ENCODE measurements at places on chromosomes 7 and 10.

- no peak for DNase-seq
These were observed 72.4 kb upstream of the C1GALT1 start for GRCh38 chr7:7109934-7110333.

DNA sequence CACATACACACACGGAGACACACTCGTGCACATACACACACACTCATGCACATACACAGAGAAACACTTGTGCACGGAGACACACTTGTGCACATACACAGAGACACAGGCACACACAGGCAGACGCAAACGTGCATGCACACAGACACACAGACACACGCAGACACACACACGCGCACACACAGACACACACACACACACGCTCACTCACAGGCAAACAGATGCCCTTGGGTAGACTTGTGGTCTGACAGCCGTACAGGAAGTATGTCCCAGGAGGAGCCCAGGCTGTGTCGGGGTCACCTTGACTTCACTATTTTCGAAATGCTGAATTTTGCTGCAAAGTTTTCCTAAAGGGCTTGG is 538.0 kb downstream of the DNAJB6 start:
- no peak for DNase-seq

- no peak for DNase-seq
These were observed 175.0 kb downstream of the REEP3 start for GRCh38 chr10:63696205-63696604.

DNA sequence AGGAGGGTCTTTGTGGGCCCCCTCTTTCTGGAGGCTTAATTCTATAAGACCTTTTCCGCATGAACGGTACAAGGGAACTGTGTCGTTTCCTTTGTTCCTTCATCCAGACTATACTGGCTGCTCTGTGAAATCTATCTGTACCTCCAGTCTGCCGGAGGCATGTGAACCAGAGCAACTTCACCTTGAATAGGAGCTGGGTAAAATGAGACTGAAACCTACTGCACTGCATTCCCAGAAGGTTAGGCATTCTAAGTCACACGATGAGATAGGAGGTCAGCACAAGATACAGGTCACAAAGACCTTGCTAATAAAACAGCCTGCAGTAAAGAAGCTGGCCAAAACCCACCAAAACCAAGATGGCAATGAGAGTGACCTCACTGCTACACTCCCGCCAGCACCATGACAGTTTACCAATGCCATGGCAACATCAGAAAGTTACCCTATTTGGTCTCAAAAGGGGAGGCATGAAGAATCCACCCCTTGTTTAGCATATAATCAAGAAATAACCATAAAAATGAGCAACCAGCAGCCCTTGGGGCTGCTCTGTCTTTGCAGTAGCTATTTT is 36.8 kb upstream of the INPP5F start:
- no peak for DNase-seq

DNA sequence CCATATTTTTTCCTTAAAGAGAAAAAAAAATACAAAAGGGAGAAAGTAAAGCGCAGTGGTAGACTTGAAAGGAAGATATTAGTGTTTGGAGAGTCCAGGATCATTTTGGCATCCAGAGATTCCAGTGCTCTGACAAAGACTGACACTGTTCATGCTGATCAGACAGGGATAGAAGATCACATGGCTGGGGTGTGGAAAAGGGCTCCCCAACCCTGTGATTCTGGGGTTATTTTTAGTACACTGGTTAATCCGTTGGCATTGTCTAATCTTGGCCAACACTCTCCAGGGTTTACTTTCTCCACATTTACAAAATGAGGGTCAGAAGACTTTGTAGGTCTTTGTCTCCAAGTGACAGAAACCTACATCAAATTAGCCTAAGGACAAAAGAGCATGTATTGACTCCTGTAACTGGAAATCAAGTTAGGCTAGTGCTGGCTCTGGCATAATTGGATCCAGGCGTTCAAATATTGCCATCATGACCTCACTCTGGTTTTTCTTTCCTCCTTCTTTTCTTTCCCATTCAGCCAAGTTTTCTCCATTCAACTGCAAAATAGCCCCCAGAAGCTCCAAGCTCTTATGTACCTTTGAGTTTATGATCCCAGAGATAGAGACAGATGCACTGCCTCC is 181.6 kb downstream of the PHTF2 start:
- DNase-seq = no peak

DNA sequence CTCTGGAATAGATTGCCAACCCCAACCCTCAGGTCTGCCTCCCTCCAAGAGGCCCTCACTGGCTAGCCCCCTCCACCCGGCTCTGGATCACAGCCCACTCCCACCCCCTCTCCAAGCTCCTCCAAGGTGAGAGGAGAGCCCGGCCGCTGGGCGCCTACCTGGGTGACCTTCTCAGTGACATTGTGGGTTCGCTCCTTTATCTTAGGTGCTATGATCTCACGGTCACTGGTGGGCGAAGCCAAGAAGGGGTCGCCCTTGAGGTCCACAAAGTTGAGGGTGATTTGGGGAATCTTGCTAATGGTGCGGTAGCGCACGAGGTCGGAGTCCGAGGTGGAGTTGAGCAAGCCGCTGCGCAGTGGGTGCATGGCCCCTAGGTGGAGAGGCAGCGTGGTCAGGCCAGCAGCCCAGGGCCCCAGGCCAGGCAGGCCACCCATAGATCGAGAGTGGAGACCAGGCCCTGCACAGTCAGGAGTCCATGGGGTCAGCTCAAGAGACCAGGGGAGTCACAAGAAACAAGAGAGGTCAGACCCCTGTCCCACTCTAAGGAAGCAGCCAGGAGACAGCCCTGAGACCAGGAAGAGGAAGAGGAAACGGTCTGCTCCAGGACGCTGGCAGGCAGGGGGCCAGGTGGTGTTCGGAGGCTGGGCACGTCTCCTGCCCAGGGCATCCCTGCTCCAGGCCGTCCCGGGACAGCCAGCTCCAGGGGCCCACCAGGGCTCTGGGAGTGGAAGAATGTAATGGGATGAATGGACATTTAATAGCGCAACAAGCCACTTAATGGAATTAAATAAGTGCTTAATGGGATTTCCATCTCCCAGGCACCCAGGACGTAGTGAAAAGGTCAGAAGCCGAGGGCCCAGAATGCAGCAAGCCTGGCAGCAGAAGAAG is 20.7 kb downstream of the KCNH2 start:
- DNase-seq = no peak

- no peak for DNase-seq
These were observed 231.1 kb downstream of the ARHGAP12 start for GRCh38 chr10:31697271-31698180.

DNA sequence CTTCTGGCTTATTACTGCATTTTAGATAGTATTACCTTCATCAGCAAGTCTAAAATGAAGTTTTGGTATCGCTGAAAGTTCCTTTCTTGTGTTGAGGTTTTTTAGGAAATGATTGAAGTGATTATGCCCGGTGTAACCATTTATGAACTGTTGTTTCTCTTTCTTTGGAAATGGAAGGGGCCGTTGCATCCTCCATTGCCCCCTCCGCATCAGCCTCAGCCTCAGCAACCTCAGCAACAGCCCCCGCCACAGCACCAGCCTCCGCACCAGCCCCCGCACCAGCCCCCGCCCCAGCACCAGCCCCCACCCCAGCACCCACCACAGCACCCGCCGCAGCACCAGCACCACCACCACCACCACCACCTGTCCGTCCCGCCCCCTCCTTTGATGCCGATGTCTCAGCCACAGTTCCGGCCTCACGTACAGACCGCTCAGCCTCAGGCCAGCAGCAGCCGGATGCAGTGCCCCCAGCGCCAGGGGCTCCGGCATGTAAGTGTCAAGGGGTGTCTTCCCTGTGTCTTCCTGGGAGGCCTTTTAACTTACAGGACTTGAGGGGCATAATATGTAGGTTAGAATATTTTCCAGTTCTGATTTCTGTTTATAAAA is 72.6 kb downstream of the SHH start:
- DNase-seq = no peak

DNA sequence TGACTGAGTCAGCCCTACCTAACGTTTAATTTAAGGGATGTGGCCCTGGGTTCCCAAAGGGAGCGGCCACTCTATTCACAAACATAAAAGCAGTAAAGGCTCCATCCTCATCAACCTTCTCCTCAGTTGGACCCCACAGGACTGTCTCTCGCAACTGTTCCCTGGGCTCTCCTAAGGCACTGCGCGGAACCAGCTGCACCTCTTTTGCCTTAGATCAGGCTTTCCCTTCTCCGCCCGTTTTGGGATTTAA is 689 bp upstream of the GTPBP4 start:
- DNase-seq = no peak

DNA sequence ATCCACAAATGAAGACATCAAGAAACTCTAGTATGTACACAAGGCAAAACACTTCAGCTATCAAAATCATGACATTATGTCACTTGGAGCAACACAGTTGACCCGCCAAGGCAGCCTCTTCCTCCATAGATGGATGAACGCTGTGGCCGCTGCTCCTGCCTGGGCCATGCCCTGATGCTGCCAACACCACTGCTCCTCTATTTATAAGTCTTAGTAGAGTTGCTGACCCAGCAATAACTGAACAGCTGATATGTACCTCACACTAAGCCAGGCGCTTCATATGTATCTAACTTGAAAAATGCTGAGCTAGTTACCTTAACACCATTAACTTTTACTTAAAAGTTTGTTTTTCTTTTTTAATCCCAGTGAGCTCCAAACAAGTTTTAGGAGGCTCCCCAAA is 131.9 kb downstream of the LYZL1 start:
- DNase-seq = no peak

GRCh38 chr7:19392246-19392645 is 247.0 kb upstream of the FERD3L start:
- no peak for DNase-seq

DNA sequence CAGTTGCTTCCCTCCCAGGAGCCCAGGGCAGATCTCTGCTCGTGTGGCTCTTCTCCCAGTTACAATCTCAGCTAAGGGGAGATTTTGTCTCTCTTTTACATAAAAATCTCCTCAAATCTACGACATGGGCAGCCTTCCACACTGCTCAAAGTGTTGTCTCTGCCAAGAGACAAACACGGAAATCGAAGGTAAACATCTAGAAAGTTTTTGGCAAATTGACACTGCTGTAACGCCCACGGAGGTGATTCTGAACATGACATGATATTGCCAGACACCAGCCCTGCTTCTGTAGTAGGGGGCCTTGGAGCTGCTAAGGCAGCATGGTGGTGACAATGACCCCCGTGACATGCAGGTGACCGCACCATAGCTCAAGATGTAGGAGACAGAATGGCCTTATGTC is 128.3 kb downstream of the CCDC3 start:
- no peak for DNase-seq

- no peak for DNase-seq
These were observed 275.1 kb upstream of the NRP1 start for GRCh38 chr10:33609546-33609945.

DNA sequence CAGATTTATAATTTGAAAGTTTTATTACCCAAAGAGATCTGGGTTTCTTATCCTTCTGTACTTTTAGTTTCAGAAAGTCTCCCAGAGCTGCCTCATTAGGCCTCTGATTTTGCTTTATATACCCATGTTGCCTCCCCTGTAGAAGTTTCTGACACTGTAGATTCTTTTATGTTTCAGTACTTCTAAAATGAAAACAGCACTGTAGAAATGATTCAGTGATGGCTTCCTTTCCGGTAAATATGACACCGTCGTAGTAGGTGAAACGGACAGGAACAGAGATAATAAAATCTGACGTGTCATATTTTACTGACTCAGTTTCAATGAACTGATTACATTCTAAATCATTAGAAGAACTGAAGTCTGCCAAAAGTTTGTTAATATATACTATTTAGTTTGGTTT is 272.7 kb downstream of the TWIST1 start:
- DNase-seq = no peak

DNA sequence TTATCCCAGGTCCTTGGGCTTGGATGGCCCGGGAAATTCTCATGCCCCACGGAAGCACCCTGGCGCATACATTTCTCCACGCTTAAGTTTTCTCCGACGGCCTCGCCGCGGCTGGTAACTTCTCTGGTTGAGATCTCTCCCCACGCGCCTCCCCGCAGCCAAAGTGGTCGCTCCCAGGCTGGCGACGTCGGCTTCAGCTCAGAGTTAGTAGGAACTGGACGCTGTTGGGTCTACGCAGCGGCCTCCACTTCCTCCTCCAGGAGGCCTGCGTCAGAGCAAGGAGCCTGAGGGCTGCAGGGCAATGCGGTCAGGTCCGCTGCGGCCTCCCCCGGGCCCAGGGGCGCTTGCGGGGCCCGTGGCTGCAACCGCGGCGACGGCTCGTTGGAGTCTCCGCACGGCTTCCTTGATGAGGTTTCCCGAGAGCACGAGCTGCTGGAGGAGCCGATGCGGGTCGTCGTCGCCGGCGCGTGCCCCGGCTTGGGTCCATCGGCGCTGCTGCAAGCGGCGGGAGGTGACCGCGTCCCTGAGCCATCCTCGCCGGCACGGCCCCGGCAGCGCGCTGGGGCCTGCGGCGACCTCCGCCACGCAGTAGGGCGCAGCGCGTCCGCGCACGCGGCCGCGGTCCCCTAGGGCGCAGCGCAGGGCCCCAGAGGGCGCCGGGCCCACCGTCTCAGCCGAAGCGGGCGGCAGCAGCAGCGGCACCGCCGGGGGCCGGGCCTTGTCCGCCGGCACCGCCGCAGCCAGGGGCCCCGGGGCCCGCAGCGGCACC is 744 bp downstream of the FRAT2 start:
- no peak for DNase-seq

- no peak for DNase-seq
These were observed 100.7 kb upstream of the INHBA start for GRCh38 chr7:41803569-41803968.

- no peak for DNase-seq
These were observed 640.0 kb downstream of the ACTR3B start for GRCh38 chr7:153399554-153399940.

DNA sequence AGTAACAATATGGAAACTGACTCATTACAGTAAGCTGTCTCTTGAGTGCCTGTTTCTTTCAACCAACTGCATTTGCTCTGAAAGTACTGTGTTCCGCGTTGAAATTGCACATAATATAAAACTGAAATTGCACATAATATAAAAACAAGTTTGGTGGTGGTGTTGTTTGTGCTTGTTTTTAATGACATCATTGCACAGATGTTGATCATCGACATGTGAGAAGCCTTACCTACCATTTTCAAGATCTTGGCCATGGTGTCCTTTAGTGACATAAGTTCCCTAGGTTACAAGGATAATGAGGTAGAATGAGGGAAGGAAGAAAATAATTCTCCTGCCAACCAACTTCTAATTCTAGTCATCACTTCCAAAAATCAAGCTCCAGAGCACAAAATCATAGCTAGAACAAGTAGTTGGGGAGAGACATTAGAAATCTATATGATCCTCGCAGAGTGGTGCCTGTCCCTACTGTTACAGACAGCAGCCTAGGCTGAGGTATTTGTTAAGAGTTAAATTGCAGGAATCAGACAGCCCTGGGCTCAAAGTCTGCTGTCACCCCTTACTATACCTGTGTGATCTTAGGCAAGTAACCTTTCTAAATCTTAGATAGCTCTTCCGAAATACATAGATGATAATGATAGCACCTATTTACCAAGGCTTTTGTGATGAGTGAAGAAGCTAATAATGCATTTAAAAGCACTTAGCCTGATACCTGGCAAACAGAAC is 29.3 kb downstream of the DOCK4 start:
- DNase-seq = no peak

GRCh38 chr10:89582022-89582421 is 46.6 kb upstream of the SLC16A12 start:
- DNase-seq = no peak

DNA sequence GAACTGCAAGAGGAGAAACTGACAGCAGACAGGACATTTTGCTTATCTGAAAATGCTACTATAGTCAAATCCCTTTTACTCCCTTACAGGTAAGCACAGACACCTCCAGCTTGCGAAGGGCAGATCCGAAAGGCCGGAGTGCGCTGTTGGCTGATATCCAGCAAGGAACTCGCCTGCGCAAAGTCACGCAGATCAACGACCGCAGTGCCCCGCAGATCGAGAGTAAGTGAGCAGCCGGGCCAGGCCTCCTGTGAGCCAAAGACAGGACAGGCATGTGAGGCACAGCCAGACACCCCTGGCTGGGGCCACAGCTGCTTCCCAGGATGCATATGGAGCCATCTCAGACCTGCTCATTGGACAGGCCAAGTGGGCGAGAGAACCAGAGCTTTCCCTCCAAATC is 69.4 kb downstream of the WIPF3 start:
- DNase-seq = no peak
